ENCODE measurements at places on chromosomes 11 and 22.

GRCh38 chr11:553988-554340 is 6.6 kb downstream of the LMNTD2 start:
- no peak for DNase-seq

- DNase-seq: no peak
These were observed 727.7 kb upstream of the ANO5 start for GRCh38 chr11:21465203-21465602.

DNA sequence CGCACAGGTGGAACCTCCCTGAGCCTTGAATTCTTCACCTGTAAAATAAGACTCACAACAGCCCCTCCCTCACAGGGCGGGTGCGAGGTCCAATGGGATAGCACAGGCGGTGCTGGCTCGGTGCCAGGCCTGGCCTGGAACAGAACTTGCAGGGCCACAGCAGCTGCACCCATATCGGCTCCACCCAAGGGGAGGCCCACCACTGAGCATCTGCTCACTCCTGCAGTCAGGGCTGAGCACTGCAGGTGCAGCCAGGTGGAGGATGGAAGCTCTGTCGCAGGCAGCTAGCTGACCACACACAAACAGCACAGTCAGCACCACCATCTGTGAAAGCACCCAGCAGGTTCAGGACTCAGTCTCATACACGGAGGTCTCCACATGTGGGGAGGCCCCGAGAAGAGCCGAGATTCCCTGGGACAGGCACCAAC is 19.6 kb downstream of the VPS37C start:
- DNase-seq: no peak

- no peak for DNase-seq
These were observed 57.7 kb upstream of the ISX start for GRCh38 chr22:35008213-35008612.

GRCh38 chr22:42841444-42841843 is 15.6 kb downstream of the ARFGAP3 start:
- DNase-seq: no peak

DNA sequence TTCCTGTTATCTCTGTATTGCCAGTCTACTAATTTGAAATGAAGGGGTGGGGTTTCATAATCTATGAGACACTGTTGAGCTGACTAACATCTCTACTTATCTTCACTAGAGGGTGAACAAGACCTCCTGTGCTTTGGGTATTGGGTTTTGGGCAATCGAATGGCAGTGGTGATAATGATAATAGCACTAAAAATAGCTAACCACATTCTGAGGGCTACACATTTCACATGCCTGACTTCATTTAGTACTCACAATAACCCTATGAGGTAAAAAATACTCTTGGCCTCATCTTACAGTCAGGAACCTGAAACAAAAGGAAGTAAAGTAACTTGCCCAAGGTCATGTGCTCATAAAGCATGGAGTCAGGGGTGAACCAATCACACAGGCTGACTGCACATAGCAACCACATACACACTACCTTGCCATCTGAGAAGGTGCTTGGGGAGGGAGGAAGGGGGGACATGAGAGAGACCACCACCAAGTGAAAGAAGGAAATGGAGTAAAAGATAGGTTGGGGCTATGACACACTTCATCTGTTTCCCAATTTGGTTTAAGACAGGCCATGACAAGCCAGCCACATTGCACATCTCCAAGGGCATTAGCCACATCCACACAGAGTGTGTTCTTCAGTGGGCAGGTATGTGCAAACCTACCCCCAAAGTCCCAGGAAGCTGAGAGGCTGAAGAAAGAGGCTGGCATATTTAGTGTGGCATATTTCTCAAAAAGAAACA is 387.6 kb upstream of the DDI1 start:
- DNase-seq: no peak

DNA sequence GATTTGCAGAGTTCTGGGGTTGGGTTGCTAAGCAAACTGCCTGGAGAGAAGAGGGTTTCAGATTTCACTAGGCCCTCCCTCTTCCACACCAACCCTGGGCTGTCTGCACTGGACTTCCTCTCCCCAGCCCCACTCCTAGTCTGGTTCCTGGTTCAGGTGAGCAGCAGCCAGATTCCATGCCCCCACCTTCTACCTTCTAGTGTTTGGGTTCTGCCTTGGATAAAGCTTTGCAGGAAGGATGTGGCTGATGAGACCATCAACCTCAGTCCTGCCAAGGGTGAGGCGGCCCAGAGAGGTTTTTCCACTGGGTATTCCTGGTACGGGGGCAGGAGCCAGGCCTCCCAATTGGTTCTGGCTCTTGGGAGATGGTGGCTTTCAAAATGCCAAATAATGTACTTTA is 68.3 kb downstream of the BCR start:
- no peak for DNase-seq

GRCh38 chr11:100830978-100831732 is 144.1 kb downstream of the ARHGAP42 start:
- DNase-seq: no peak

DNA sequence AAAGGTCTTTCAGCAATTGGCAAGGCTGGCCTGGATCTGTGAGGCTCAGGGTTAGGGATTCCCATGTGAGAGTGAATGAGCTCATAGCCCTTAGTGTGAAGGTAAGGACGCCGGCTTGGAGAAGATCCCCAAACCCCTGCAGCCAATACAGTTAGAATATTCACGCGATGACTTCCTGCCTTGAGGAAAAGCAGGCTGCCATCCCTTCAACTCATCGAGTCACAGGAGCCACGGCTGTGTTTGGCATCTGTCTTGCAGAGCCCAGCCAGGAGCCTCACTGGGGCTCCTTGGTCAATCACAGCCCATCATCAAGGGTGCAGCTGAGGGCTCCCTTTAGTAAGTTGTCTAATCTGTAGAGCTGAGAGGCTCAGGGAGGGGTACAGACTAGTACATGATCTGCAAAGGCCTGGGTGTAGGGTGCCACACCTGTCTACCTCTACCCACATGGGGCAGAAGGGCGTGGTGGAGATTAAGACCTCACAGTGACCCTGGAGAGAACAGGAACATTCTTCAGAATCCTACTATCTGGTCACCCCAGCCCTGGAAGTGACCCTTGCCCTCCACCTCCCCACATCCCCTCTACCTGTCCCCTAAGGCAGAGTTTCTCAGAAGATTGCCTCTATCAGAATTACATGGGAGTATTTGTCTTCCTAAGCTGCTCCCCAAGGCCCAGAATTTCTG is 18.5 kb downstream of the IL10RA start:
- DNase-seq: no peak

GRCh38 chr11:119745112-119745511 is 16.1 kb upstream of the NECTIN1 start:
- DNase-seq: no peak
